ENCODE measurements at places on chromosomes 12 and 14. TPM values are rescaled to one million over a fixed set of nuclear protein-coding genes. Genes with fewer than 3 reads are reported as not detected.

The KRT86 gene
- not detected for polyA plus RNA-seq

The PTPN21 gene
- polyA plus RNA-seq: 34.0 TPM

The MYH7 gene
- polyA plus RNA-seq: 0.56 TPM

The SMCO2 gene
- 0.23 TPM for polyA plus RNA-seq

Measured in renal pelvis (tissue), 12 donors.